Left colon (tissue), 2 donors: ENCODE measurements at places on chromosomes 4 and X. TPM values are rescaled to one million over a fixed set of nuclear protein-coding genes. Genes with fewer than 3 reads are reported as not detected.

DNA sequence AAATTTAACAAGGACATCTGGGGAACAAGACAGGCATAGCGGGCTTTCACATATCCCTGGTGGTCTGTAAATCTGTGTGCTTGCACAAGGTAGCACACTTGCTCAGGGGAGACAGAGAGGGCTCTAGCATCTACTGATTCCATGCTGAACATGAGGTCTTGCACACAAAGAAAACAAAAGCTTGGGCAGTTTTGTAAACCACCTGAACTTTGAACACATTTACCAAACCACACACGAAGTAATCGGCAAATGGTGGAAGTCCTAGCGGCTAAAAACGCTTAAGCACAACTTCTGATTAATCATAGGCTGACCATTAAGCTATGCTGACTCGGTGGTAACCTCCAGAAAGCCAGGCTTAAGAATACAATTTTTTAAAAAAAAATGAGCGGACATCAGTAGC, 52.8 kb downstream of the AKAP4 start:
- DNase-seq: no peak

DNA sequence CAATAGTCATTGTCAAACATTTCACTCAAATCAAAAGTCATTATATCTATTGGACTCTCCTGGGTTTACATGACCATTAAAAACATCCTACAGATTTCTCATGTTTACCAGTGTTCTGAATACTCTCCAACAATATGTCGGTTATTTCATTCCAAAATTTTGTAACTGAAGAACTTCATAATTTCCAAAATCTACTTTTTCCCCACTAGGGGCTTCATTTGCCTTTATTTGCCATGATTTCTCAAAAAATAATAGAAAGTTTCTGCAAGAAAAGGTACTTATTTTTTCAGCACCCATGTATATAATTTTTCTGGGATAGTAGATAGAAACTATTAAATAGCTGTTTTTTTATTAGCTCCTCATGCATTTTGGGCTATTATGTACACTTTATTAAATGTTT, 49.0 kb downstream of the PRDM5 start:
- no peak for DNase-seq

GRCh38 chrX:80354966-80355465, 65.2 kb upstream of the TENT5D start:
- DNase-seq: no peak

DNA sequence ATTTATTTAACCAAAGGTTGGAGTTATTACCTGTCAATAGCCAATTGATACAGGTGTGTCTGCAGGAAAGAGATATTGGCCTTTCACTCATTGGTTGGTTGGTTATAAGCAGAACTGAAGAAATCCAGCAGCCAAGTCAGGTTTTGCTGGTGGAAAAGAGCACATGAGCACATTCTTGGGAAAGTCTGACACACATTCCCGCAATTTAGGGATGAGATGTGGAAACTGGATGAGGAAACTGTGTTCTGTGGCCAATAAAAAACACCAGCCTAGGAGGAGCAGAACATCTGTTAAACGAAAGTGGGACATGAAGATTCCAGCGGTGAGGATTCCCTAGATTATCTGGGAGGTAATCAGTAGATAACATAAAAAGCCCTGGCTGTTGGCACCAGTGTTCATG, 567.4 kb upstream of the CPEB2 start:
- DNase-seq: no peak

- DNase-seq: no peak
These were observed 63.2 kb downstream of the QDPR start for GRCh38 chr4:17448689-17449088.

DNA sequence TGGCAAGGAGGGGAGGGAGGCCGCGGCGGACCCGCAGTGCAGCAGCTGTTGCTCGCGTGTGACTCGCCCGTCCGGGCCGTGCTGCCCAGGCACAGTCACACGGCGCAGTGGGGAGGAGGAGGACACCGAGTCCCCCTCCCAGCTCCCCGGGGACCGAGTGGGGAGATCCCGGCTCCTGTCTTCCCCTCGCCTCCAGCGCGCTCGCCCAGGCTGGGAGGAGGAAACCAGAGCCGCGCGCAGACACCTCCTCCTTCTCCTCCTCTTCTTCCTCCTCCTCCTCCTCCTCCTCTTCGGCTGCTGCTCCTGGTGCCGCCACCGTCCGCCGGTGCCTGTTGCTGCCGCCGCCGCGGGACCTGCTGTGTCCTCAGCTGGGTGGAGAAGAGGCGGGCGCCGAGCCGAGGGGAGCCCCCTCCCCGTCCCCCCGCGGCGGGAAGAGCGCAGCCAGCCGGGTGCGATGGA, at the start of gene TBC1D1:
Gene TBC1D1, plus strand, starts transcription at position 284 of the 459 bp plus-strand sequence. CDS start 11,012 bp downstream, outside the sequence.
- DNase-seq: peak; percentile 61

- no peak for DNase-seq
These were observed 126.9 kb downstream of the UNC5C start for GRCh38 chr4:95421869-95422268.

DNA sequence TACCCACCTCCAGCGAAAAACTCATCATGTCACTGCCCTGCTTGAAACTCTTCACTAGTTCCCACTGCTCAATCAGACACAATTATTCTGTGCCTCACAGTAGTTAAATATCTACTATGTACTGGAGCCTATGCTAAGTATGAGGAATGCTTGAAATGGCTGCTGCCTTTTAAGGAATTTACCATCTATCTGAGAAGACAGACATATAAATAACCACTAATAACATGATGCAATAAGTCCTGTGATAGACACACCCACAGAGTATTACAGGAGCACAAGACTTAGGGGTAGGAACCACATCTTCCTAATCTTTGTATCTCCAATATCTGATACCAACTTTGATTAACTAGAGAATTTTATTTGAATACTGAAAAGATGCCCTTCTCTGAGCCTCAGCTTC, 21.1 kb downstream of the SLC25A53 start:
- no peak for DNase-seq

DNA sequence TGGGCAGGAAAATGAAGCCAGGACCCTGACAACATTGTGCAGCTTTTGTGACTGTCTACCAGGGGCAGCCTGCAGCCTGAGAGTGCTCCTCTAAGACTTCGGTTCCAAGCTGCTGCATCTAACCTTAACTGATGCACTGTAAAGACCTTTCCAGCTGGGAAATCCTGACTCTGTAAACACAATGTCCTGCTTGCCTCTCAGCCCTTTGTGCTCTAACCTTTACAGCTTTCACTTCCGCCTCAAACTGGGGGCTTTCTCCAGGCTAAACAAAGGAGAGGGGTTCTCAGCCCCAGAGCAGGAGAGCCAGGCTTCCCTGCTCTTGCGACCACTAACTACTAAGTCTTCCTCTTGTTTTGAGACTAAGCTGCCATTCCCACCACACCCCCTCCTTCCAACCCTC, 19.3 kb upstream of the RASL11B start:
- no peak for DNase-seq

DNA sequence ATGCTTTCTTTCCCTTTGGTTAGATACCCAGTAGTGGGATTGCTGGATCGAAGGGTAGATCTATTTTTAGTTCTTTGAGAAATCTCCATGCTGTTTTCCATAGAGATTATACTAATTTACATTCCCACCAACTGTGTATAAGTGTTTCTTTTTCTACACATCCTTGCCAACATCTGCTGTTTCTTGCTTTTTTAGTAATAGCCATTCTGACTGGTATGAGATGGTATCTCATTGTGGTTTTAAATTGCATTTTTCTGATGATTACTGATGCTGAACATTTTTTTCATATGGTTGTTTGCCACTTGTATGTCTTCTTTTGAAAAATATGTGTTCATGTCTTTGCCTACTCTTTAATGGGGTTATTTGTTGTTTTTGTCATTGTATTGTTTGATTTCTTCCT, 6.6 kb upstream of the AGA start:
- DNase-seq: no peak

DNA sequence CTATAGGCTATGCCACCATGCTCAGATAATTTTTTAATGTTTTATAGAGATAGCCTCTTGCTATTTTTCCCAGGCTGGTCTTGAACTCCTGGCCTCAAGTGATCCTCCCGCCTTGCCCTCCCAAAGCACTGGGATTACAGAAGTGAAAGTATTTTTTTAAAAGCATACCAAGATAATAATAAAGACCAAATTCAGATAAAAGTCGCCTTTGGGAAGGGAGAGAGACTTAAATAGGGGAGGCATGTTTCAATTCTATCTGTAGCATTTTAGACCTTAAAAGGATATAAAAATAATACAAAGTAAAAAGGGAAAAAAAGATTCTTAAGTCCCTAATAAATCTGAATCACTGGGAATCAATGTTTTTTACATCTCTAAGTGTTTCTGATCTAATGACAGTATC, 108.9 kb downstream of the AFAP1 start:
- no peak for DNase-seq

- DNase-seq: no peak
These were observed 227.8 kb downstream of the ADGRL3 start for GRCh38 chr4:61427818-61428495.

- no peak for DNase-seq
These were observed 7.4 kb upstream of the SMS start for GRCh38 chrX:21933077-21933476.

DNA sequence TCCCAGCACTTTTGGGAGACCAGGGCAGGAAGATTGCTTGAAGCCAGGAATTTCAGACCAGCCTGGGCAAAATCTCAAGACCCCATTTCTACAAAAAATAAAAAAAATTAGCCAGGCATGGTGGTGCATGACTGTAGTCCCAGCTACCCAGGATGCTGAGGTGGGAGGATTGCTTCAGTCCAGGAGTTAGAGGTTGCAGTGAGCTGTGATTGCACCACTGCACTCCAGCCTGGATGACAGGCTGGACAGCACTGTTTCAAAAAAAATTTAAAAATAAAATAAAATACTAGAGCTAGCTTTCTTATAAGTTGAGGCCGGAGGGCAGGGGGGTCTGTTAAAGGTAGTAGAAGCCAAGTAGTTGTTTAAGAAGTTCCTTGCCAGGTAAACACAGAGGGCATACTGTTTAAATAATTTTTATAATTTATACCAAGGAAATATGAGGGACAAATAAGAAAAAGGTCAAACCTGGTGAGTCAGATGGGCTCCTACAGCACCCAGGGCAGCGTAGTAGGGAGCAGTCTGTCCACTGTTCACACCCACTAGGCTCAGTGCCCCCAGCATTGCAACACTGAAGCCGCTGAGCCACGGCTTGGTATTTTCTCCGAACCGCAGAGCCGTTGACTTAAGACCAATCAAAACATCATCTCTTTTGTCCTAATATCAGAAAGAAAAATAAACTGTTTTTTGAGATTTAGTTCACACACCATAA, 17.3 kb downstream of the COQ2 start:
- DNase-seq: no peak

- no peak for DNase-seq
These were observed 2.7 kb upstream of the UGT2B15 start for GRCh38 chr4:68673143-68673542.

DNA sequence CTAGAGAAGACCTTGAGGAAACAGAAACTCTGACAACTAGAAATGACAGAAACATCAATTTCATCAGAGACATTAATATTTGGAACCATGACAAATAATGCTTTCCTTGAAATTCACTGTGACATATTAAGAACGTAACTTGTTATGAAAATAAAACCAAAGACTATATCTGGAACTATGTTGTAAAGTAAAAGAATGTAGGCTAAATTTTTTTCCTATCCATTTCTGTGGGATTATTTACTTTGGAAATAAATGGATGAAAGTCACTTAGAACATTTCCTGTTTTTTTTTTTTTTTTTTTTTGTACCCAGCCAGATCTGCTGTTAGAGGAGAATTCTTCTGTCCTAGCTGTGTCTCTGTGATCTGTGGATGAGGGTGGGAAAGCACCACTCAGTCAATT, 255.9 kb downstream of the SPRY1 start:
- no peak for DNase-seq

- DNase-seq: no peak
These were observed 651.4 kb downstream of the STPG2 start for GRCh38 chr4:97491856-97492255.

- DNase-seq: no peak
These were observed 229.9 kb downstream of the SOX3 start for GRCh38 chrX:140274811-140275525.

- DNase-seq: no peak
These were observed 328.7 kb downstream of the PCDH18 start for GRCh38 chr4:137203601-137204000.

GRCh38 chr4:87044511-87045233, 109.9 kb downstream of the AFF1 start:
- no peak for DNase-seq

DNA sequence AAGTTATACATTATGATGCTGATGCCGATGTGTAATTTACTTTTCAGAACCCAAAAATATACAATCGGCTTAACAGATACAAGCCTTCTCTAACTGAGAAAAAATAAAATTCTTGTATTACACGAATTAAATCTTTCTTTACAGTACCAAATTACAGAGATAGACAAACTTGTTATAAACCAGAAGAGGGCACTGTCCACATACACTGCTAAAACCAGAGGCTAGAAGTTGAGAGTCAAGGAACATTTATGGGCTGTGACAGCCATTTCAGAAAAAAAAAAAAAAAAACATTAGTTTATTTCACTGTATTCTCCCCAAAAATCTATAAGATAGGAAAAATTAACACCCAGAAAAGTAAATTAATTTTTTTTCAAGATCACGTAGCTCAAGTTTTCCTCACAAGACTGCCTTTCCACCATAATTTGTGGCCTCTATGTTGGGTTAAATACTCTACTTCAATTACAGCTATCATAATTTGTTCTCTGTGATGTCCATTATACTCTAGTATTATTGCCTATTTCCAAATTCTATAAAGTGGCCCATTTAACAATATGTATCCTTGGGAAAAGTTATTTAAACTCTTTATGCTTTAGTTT, 12.0 kb downstream of the EREG start:
- DNase-seq: no peak

- no peak for DNase-seq
These were observed 1167.8 kb upstream of the PRKX start for GRCh38 chrX:4881277-4881676.

DNA sequence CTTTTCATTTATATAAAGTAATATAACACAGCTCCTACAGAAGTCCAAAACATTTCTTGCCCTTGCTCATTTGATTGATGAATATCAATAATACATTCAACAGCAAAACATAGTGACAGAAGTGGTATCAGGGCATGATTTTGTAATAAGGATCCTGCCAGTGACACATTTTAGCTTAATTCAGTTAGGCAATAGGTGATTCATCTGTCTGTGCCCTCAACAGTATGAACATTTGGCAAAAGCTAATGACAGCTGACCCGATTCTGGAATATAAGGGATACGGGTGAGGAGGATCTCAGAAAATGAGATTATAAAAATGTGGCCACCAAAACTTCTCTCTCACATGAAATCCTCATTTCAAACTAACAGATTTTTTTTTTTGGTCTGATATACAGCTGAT, 294.0 kb downstream of the CAMK2D start:
- DNase-seq: no peak

SUPT20HL2 gene
- total RNA-seq: not detected

TEX11 gene
- total RNA-seq: 2.0 TPM

SULT1B1 gene
- 294 TPM for total RNA-seq

RTL5 gene
- total RNA-seq: 1.0 TPM

ZMAT1 gene
- 1.5 TPM for total RNA-seq

MAGEA8 gene
- not detected for total RNA-seq

SHISA3 gene
- total RNA-seq: 1.9 TPM

AKAP14 gene
- not detected for total RNA-seq

SLC6A14 gene
- total RNA-seq: 2.6 TPM

CT45A1 gene
- not detected for total RNA-seq

PAGE1 gene
- not detected for total RNA-seq
